NCI-H446 (cell line): ENCODE measurements at places on chromosomes 16 and 17.

- no peak for DNase-seq
These were observed 6.0 kb downstream of the IL34 start for GRCh38 chr16:70652322-70652721.

- peak; percentile 58 for DNase-seq
These were observed 1231.8 kb downstream of the CDH11 start for GRCh38 chr16:63890081-63890480.

DNA sequence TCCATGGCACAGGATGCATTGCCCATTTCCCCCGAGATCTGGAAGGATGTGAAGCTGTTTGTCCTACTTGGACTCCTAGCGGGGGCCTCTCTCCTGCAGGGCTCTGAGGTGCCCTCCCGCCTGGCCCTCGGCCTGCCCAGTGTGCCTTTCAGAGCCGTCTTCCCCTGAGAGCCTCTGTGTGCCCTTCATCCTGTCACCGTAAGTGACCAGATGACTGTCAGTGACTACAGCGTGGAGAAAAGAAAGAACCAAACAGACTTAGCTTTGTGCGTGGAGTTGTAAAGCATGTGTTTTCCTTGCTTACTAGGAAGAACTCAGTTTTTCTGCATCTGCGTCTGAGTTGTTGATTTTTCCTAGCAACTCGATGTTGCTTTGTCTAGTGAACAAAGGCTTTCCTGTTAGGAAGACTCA, 56.1 kb downstream of the BANP start:
- no peak for DNase-seq

GRCh38 chr17:44830359-44831288, 537 bp upstream of the GJC1 start:
- no peak for DNase-seq

DNA sequence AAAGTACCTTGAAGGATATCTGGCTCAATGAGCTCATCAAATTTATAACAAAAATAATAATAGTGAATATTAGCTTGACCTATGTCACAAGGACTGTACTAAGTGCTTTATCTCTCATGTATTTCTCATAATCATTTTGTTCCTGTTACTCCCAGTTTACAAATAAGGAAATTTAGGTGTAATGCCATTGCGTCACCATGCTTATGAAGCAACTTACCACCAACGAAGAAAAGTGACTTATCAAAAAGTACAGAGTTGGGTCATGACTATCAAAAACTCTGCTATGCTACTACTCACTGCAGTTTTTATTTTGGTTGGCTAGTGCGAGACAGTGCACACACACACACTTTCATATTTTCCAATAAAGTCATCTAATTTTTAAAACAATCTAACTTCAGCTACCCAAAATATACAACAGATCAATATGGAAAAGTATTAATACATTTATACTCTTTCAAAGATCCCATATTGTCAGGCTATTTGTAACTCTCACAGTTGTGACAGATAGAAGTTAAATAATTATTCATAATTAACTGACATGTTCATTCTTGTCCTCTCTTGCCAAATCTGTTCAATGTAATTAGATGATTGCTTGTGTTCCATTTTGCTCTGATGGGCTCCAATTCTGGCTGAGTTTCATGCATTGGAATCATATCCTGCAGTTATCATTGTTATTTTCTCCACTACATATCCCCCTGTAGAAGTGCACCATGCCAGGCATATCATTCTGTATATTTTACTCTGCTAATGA, 119.4 kb downstream of the KCNJ2 start:
- DNase-seq = peak; percentile 39
